ENCODE measurements at places on chromosomes 7 and 10.

DNA sequence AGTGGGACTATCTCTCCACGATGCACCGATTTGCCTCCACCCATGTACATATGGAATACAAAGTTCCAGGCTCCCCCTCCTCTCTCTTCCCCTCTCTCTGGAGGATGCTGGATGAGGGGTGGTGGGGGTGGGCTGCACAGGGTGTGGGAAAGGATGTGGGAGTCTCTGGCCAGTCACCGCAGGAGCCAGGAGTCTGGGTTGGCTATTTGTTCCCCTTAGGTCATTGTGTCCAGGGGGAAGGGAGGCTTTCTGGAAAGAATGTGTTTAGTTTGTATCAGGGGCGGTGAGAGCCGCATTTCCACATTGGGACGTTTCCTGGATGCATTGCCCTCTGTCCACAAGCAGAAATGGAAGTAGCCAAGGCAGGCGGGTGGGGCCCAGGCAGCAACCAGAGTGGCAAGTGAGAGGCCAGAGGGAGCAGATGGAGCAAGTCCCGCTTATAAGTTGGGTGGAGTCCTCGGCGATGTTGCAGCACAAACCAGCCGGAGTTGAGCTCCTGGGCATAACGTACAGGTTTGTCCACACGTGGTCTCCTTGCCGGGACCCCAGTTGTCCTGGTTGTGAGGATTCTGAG, 63.3 kb downstream of the ZNF777 start:
- DNase-seq = no peak

DNA sequence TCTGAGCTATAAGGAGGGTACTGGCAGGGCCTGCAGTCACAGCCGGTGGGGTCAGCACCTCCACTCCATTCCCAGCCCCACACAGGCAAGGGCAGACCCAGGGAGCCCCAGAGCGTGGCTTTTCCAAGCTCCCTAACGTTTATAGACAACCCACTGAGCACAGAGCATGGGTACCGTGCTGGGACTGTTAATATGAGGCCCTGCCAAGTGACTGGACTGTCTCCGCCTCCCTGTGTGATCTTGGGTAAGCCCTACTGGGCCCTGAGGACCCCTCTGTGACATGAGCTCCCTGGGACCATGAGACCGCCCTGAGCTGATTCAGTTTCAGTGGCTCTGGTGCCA, 12.4 kb downstream of the TTYH3 start:
- DNase-seq = no peak

- no peak for DNase-seq
Measured at GRCh38 chr7:96187735-96188134, 134.2 kb downstream of the SLC25A13 start.

- DNase-seq = no peak
Measured at GRCh38 chr10:17984056-17984455, 32.3 kb downstream of the SLC39A12 start.

- no peak for DNase-seq
Measured at GRCh38 chr10:90227786-90228185, 526.4 kb downstream of the KIF20B start.

GRCh38 chr10:71864911-71865361, 13.9 kb upstream of the PSAP start:
- DNase-seq = no peak

GRCh38 chr7:141158561-141158960, 84.7 kb downstream of the TMEM178B start:
- no peak for DNase-seq

DNA sequence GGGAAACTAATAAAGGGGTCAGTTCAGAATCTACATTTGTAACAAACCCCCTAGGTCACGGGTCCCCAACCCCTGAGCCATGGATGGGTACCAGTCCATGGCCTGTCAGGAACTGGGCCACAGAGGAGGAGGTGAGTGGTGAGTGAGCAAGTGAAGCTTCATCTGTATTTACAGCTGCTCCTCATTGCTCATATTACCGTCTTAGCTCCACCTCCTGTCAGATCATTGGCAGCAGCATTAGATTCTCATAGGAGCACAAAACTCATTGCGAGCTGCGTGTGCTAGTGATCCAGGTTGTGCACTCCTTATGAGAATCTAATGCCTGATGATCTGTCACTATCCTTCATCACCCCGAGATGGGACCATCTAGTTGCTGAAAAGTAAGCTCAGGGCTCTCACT, 88.4 kb upstream of the MPP7 start:
- no peak for DNase-seq

DNA sequence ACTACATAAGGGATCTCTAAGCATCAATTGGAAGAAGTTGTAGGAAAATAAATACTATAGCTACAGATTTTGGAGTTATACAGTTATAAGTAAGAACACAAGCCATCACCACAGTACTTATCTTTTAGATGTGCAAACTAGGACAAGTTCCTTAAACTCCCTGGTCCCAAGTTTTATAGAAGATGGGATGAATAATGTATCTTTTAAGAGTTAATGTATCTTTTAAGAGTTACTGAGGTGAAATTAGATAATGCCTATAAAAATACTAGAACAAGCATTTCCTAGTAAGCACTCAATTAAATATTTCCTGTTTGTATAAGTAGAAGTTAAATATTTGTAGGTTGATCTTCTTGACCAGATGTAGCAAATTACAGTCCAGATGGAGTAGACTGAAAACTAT, 56.8 kb downstream of the SEMA3A start:
- no peak for DNase-seq

- no peak for DNase-seq
Measured at GRCh38 chr10:70984986-70985722, 96.8 kb upstream of the PCBD1 start.

DNA sequence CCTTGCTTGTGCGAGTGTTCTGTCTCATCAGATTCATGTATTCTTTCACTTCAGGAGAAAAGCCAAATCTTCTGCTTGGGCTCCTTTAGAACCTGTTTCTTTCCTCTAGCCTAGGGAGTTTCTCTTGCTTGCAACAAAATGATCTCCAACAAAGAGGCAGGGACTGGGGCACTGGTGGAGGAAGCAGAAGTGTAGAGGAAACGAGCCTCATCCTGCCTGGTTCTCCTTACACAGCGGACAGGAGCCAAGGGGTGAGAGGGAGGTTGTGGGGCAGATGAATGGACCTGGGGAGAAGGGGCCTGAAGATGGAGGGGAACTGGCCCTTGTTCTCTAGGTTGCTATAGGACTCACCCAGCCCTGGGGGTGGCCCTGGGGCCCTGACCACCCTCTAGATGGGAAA, 141.1 kb downstream of the PKD1L1 start:
- no peak for DNase-seq

GRCh38 chr10:25615926-25616325, 318.1 kb upstream of the MYO3A start:
- no peak for DNase-seq

- no peak for DNase-seq
Measured at GRCh38 chr7:143214789-143215679, 6.8 kb upstream of the TAS2R40 start.

DNA sequence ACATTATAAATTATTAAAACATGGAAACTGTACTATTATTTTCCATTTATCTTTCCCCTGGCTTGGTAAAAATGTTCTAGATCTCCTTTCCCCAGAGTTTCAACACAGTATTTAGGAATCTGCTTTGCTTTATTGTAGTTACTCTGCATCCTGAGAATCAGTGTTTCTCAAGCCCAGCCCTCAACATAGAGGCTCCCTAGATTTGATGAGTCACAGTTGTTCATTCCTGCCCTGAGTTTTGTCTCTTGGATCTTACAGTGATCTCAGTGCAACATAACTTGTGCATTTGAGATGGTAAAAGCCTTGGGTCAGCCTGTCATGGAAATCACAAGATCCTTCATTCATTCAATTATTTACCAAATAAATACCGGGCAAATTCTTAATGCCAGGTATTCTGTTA, 63.0 kb downstream of the VAX1 start:
- DNase-seq = no peak

GRCh38 chr10:49207113-49207512, 18.9 kb upstream of the TMEM273 start:
- DNase-seq = no peak

GRCh38 chr7:44077061-44077460, 5.3 kb downstream of the POLM start:
- DNase-seq = no peak

GRCh38 chr7:155869784-155870076, 57.5 kb upstream of the SHH start:
- DNase-seq = no peak

- no peak for DNase-seq
Measured at GRCh38 chr7:113633073-113633472, 285.7 kb downstream of the PPP1R3A start.

- no peak for DNase-seq
Measured at GRCh38 chr7:53518319-53518718, 482.9 kb downstream of the POM121L12 start.
